Activated T-helper 2 cell treated with anti-CD3 and anti-CD28 coated beads, Interferon-gamma antibody, Interleukin-2, Interleukin-4, amounts not matched to agents 10 μg/mL and 5 μg/mL and 100 μg/mL, durations not matched to agents 14 hours and 24 hours and 36 hours (primary cell): ENCODE measurements at places on chromosomes 3 and 15.

DNA sequence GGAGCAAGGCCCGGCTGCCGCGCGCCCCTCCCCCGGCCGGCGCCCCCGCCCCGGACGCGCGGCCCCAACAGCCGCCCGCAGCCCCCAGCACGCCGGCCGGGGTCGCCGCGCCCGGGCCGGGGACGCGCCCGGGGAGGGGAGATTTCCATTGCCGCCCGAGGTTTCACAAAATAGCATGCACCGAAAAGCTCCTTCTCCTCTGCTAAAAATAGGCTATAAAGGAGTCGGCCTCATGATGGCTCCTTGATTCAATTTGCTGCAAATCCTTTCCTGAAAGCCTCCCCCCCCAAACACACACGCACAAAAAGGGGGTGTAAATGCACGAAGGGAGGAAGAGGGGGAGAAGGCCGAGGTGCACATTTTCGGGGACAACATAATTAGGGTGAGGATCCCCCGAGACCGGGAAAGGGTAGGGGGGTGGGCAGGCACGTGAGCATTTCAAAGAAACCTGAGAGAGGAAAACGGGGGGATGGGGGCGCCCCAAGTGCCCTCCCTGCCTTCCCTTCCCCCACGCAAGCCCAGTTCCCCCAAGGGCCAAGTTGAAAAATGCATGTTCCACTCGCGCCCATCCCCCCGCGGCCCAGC lies 734 bp downstream of the TBL1XR1 start:
- DNase-seq: peak; percentile 29

DNA sequence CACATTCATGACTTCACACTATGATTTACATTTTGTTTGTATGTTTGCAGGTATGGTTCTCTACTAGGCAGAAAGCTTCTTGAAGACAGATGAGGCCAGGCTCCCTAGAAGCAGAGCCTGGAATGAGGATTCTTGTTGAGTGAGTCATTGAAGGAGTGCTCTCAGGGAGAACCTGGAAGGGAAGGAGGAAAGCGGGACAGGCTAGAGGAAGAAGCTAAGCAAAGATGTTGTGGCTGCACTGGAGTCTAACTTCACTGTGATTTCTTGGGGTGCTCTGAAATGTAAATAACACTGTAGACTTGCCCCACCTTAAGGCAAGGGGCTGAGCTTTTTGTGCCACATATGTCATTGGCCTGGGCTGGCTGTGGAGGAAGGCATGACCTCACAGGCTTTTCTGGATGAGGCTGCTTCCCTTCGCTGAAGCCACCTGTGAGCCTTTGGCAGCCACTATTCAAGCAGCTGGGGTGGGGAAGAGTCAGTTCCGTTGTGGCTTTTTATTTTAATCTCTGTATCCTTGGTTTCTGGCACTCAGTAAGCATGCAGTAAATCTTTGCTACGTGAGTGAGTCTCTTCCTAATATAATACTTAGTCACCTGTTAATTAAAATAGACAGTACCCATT lies 307.3 kb downstream of the SV2B start:
- no peak for DNase-seq

DNA sequence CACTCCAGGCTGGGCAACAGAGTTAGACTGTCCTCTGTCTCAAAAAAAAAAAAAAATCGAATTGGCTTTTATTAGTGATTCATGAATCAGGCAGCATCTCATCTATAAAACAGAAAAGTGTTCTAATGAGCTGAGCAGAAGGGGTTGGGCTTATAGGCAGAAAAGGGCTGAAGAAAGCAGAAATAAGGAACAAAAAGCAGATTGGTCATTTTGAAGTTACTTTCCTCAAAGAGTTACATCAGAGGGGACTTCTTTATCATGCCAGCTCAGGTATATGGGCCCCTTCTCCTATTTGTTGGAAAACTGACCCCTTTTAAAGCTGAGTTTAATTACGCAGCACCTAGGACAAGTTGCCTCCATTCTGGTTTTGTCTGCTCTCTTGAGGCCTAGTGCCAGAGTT lies 722 bp upstream of the POGLUT1 start:
- no peak for DNase-seq

GRCh38 chr15:94403331-94403730 lies 172.0 kb downstream of the MCTP2 start:
- DNase-seq: no peak

GRCh38 chr15:32909431-32909830 lies 191.6 kb downstream of the GREM1 start:
- no peak for DNase-seq

DNA sequence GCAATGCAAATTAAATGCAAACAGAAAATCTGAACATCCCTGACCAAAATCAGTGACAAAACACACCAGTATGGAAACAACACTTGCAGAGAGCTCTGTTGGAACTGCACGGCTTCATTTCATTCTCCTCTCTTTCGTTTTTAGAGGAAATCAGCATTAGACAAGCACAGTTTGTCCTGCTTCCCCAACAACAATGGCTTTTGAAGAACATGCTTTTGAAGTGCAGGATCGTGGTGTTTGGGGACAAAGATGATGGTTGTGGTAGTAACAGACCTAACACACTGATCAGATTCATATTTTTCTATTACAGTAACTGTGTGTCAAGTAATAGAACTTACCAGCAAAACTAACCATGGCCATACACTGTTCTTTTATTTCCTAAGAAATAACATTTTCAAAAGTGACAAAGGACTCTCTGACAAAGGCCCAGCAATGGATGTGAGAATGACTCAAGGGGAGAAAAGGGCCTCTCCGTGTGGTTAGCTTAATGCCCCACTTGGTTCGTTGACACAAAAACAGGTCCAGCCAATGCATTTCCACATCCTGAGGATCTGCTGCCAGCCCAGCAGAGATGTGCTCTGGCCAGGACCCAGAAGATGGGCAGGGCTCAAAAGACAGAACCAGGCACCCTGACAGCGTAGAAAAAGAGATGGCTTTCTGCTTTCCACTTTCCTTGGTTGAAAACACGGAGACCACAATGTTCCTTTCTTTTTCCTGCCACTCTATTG lies 84.1 kb downstream of the CCNL1 start:
- DNase-seq: no peak

- DNase-seq: no peak
Observed at GRCh38 chr3:120419797-120420196, 31.0 kb downstream of the FSTL1 start.

DNA sequence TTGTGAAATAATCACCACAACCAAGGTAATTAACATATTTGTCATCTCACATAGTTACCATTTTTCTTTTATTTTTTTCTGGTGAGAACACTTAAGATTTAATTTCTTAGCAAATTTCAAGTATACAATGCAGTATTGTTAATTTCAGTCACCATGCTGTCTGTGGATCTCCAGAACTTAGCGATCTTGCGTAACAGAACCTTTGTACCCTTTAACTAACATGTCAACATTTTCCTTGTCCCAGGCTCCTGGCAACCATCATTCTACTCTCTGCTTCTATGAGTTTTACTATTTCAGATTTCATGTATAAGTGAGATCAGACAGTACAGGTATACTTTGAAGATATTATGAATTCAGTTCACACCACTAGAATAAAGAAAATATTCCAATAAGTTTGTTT lies 154.4 kb downstream of the KCNAB1 start:
- DNase-seq: no peak

- no peak for DNase-seq
Observed at GRCh38 chr3:187292181-187292580, 644 bp upstream of the MASP1 start.

GRCh38 chr15:93515256-93516051 lies 426.4 kb upstream of the RGMA start:
- no peak for DNase-seq

DNA sequence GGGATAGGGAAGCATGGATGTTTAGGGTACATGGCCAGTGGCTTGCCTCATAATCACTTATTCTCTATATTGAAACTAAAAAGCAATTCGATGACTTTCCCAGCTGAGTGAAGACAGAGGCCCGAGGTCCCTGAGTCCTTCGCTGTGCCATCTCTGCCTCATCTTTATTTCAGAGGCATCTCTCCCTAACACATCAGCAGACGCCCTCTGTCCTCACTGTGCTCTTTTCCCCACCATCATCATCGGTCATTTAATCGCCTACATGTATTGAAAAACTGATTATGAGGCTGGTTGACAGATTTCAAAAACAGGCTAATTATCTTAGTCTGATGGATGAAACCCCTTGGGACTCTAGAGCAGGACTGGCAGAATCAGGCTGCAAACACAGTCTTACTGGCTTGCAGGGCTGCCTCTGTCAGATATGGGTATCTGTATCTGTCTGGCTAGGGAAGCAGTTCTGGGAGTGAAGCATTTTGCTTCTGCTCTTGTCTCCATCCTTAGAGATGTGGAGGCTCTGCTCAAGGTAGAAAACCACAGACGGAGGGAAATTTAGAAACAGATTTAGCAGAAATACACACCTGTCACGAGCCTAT lies 291.0 kb upstream of the CHRM5 start:
- no peak for DNase-seq

DNA sequence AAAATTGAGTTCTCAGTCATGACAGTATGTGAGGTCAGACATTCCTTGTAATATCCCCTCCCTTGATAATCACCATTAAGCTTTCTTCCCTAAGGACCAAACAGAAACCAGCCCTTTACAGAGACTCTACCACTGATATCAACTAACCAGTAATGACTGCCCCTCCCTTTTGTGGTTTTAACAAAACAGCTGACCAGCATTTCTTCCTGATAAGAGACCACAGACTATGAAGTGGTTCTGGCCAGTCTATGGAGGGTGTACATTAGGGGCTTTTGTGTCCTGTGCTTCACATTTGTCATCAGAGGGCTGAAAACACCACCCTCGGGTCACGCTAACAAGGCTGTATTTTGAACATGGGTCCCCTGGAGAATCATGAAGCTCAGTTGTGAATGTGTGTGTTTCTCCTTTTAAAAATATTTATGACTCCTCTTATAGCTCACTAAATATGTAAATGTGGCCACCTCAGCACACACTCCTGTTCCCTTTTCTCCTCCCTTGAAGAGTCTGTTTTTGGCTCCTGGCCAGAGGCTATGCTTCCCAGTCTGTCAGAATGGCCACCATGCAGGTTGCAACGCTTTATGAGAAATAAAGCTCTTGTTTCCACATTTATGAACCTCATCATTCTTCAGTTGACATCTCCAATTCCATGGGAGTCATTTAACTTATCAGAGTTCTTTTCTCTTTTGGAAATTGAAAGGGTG lies 239.3 kb downstream of the CPNE4 start:
- DNase-seq: no peak

GRCh38 chr3:15205934-15206661 lies at the start of gene CAPN7:
TSS of gene CAPN7 (plus strand) at chr3:15206246. CDS start at chr3:15206496, 250 bp downstream.
- DNase-seq: peak; percentile 93

DNA sequence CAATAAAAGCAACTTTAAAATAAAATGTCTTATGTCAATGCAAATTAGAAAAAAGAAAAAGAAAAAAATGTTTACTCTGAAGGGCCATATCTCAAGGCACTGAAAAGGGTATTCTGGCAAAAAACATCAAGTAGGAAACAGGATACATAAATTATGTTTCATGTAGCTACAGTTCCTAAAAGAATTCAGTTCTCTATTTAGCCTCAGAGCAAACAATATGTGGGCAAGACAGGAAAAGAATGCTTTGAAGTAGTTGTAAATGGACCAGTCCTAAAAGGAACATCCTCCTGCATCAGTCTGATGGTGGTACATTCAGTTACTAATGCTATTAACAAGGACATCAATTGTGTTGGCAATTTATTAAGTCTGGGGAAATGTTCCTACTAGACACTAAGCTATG lies 8.1 kb downstream of the COMMD2 start:
- DNase-seq: no peak

DNA sequence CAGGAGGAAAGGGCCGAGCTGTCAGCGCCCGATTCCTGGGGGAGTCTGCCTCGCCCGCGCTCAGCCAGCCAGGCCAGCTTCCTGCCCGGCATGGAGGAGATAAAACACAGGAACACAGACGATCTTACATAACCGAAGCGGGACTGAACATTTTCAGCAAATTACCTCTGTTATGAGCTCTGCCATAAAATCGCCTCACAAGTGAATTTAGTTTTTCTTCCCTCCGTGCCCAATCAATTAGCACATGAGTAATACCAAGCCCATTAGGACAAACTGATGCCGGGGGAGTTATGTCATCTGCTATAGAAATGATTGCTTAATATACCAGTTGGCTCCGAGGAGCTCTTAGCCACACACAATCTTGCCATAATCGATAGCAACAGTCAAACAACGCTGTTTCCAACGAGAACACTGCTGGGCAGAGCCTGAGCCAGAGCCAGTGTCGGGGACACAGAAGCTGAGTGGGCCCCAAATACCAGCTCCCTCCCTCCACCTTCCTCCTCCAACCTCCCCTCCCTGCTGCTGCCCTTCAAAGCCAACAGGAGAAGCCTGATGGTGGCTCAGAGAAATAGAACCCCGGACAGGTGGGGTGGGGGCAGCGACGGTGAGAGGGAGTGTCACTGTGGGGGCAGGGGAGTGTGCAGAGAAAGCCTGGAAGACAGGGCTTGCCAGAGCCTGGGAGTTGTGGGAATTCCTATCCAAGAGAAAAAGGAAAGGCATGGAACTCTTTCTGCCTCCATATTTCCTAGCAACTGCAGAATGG lies 279.4 kb upstream of the TLE3 start:
- no peak for DNase-seq

DNA sequence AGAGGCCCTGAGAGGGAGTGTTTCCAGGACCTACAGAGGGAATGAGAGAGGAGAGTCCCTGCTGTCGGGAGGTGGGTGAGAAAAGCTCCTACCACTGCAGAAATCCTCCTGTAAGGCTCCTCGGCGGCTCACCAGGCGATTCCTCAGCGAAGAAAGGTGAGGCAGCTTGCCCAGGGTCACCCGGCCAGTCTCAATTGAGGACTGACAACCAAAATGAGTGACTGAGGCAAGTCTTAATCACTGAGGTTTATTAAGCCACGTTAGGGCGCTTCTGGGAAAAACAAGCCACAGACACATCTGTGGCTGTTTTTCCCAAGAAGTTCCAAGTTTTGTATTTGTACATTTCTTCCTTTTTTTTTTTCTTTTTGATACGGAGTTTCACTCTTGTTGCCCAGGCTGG lies 48.5 kb downstream of the ZDHHC19 start:
- no peak for DNase-seq

GRCh38 chr3:127556565-127556964 lies 34.0 kb downstream of the TPRA1 start:
- DNase-seq: no peak

- no peak for DNase-seq
Observed at GRCh38 chr3:25911525-25912295, 121.8 kb downstream of the OXSM start.

- no peak for DNase-seq
Observed at GRCh38 chr15:58139989-58140522, 1.9 kb downstream of the AQP9 start.

DNA sequence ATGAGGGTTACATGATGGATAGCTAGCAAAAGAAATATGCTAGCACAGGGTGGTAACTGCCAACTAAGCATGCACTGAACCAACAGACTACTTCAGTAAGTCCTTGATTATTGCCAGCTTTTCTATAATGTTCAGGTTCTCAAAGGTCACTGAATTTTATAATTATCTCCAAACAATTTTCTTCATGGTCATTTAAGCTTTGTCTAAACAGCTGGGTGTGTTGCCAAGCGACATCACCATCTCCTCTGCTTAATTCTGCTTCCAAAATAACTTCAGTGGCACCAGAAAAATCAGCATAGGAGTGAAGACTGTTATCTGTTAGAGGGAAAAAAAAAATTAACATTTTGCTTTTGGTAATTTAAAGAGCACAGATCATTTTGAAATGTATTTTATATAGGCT lies 54.6 kb upstream of the TOP2B start:
- no peak for DNase-seq

- DNase-seq: no peak
Observed at GRCh38 chr15:75554717-75555116, 24.4 kb downstream of the PTPN9 start.
